HCT116 (cell line): ENCODE measurements at places on chromosomes 16 and 17.

DNA sequence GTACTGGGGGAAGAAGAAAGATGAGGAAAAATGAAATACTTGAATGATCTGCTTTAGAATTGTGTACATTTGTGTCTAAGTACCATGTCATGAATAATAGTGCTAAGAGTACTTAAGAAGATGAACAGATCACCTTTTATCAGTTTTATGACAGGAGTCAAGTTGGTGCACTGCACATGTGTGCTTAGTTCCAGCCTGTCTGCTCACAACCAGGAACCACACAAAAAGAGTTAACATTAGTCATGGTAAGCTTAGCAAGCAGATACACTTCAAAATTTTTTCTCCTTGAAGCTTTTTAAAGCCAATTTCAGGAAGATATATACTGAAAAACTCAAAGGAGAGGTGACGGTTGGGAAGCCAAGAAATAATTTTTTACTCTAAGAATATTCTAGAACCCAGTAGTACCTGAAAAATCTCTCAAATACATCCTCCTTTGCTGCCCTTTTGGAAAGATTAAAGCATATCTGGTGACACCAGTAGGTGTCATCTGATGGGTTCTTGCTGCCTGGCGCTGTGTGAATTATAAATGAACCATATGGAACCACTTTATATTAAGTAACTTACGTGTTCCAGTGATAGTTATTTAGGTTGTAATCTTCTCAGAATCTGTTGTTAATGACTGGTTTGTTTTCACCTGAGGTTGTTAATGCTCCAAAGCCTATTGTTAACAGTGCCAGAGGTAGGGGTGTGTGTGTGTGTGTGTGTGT is 93.4 kb downstream of the MSI2 start:
- no peak for DNase-seq
- H3K4me3 ChIP-seq: no peak overlapping the region
- peaks cover 8% of the 10 kb centered on the region; the same call in 1 of the 2 replicates for H3K36me3 ChIP-seq
- H3K4me1 ChIP-seq: no peaks in the 10 kb centered on the region
- no peaks in the 10 kb centered on the region for H3K27me3 ChIP-seq

DNA sequence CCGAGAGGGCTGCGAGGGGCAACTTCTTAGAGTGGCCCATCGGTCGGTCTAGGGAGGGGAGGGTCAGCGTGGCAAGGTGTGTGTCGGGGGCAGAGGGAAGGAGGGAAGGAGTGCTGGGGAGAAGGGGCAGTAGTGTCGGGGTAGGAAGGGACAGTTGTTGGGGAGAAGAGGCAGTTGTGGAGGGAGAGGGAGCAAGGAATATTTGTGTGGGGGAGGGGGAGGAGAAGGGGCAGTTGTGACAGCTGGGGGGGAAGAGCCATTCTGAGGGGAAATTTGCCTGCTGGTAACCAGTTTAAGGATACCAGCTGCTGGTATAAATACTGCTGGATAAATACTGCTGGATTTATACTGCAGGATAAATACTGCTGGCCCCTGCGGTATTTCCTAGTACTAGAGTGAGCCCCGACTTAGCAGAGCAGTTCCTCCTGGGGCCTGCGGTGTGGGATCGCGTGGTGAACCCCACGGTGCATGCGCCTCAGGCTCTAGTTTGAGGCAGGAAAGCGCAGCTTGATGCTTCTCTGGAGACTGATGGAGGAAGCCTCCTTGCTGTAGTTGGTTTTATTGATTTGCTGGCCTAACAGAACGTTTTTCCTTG is 309 bp downstream of the DNAH2 start:
- peak overlapping the region; percentile 64 for H3K4me3 ChIP-seq
- no peaks in the 10 kb centered on the region for H3K36me3 ChIP-seq
- DNase-seq: no peak
- H3K27me3 ChIP-seq: no peaks in the 10 kb centered on the region
- H3K27ac ChIP-seq: peak overlapping the region; percentile 70; the same call in 1 of the 2 replicates

- H3K27ac ChIP-seq: no peak overlapping the region
- no peaks in the 10 kb centered on the region for H3K36me3 ChIP-seq
- no peaks in the 10 kb centered on the region for H3K4me1 ChIP-seq
- no peak for DNase-seq
- H3K27me3 ChIP-seq: no peaks in the 10 kb centered on the region
Observed at GRCh38 chr16:81798311-81799137, 19.4 kb downstream of the PLCG2 start.

GRCh38 chr17:957856-958421 is 21.6 kb downstream of the NXN start:
- peaks cover 76% of the 10 kb centered on the region for H3K4me1 ChIP-seq
- DNase-seq: no peak
- no peaks in the 10 kb centered on the region for H3K36me3 ChIP-seq
- no peaks in the 10 kb centered on the region for H3K27me3 ChIP-seq
- H3K27ac ChIP-seq: no peak overlapping the region
- H3K4me3 ChIP-seq: no peak overlapping the region

DNA sequence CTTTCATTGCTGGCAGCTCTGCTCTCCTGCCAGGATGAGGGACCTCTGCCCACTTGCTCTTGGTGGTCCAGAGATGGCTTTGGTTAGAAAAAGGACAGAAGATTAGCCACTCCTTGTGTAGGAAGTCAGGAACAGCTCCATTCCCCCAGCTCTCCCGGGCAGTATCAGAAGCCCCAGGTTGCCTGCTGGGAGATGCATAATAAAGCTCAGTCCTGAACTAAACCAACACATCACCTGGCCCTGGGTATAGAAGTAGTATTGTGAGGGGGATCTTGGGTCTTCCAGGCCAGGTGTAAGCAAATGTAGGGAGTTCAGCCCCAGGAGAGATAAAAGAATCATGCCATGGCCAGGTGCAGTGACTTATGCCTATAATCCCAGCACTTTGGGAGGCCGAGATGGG is 52.4 kb downstream of the NEUROD2 start:
- H3K4me1 ChIP-seq: peaks cover 9% of the 10 kb centered on the region
- no peaks in the 10 kb centered on the region for H3K27me3 ChIP-seq
- no peak overlapping the region for H3K27ac ChIP-seq
- DNase-seq: no peak
- no peak overlapping the region for H3K4me3 ChIP-seq
- peaks cover 10% of the 10 kb centered on the region for H3K36me3 ChIP-seq

DNA sequence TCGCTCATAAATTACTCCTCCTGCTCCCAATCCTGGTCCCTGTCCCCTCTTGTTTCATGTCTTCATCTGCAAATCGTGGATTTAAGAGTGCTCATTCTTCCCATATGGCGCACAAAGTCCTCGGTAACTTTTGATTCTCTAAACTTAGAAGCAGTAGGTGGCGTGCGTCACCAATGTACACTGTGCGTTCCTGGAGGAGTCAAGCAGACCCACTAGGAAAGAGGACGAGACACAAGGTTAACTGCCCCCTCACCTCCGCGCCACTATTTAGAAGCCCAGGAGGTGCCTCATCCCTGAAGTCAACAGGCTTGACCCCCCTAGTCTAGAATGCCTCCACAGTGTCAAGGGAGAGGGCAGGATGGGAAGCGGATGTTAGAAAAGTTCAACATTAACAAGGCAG is 2.9 kb downstream of the SLC13A5 start:
- peaks cover 8% of the 10 kb centered on the region for H3K4me1 ChIP-seq
- H3K36me3 ChIP-seq: no peaks in the 10 kb centered on the region
- H3K27me3 ChIP-seq: no peaks in the 10 kb centered on the region
- no peak overlapping the region for H3K27ac ChIP-seq

- no peaks in the 10 kb centered on the region for H3K27me3 ChIP-seq
- no peaks in the 10 kb centered on the region for H3K36me3 ChIP-seq
- H3K27ac ChIP-seq: no peak overlapping the region
- H3K4me3 ChIP-seq: no peak overlapping the region
- no peak for DNase-seq
Observed at GRCh38 chr16:55575496-55575895, 9.0 kb downstream of the CAPNS2 start.

DNA sequence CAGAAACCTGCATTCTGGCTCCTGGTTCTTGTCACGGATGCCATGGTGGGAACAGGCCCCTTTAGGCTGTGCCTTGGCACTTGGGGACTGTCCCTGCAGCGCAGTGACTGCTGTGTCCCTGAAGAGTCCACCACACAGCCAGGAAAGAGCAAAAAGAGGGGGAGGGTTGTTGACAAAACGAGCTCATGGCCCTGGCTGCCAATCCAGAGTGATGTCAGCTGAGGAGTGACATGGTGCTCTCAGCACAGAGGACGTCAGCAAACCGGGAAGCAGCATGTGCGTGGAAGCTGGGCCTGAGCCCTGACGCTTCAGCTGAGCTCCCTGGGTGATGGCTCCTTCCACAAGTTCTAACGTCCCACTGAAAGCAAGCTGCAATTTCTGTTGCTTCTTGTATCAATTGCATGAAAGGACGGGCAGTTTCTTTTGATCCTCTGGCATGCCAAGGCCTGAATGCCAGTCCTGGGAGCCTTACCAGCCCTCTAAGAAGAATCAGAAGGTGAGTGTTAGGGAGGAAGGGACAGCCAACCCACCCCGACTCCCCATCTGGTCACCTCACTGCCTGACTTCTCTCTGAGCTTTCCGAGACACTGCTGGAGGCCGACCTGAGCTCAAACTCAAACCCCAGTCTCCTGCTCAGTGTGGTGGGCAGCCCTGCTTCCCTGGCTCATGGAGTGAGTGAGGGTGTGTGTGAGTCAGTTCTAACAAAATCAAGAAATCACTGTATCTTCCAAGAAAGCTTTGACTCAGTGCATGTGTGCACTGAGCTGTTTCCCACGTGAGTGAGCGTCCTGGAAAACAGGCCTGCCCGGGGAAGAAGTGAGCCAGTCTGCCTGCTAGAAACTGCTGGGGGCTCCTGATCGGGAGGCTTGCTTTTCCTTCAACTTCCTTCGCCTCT is 14.7 kb upstream of the WNT3 start:
- no peak for DNase-seq
- H3K27me3 ChIP-seq: no peaks in the 10 kb centered on the region
- H3K4me3 ChIP-seq: no peak overlapping the region
- H3K4me1 ChIP-seq: peaks cover 7% of the 10 kb centered on the region
- no peaks in the 10 kb centered on the region for H3K36me3 ChIP-seq

DNA sequence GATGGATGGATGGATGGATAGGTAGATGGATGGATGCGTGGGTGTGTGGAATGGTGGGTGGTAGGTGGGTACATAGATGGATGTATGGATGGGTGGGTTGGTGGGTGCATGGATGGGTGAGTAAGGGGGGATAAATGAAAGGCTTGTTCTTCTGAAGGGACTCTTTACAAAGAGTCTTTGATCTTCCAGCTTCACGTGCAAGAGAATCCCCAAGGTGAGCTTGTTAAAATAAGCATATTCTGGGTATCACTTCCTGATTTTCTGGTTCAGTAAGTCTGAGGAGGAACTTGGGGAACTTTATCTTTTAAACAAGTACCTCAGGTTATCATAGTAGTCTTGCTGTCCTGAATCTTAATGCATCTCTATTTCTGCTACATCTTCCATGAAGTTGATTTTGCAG is 639.1 kb downstream of the MAF start:
- no peaks in the 10 kb centered on the region for H3K27me3 ChIP-seq
- no peak overlapping the region for H3K4me3 ChIP-seq
- no peak for DNase-seq
- no peaks in the 10 kb centered on the region for H3K4me1 ChIP-seq

DNA sequence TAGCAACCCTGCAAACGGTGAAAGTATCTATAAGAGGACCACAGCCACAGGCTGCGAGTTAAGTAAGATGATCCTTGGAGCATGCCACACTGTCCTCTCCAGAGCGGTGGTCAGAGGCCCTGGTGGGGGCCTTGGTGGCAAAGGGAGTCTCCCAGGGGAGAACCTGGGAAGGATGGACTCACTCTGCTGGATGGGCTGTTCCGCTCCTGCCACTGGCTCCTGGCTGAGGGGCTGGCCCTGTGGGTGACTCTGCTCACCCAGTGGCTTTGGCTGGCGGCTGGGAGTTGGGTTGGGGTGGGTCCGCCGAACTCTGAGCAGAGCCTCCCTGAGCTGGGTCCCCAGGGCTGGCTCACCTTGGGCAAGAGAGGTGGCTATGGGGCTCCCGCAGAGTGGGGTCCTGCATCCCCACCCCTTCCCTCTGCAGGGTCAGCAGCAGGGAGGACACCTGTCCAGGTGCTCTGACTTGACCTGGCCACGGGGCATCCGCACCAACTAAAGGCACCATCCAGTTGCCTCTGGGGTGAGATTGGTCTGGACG is 7.3 kb downstream of the CDK5R1 start:
- H3K4me3 ChIP-seq: no peak overlapping the region
- H3K4me1 ChIP-seq: peaks cover 47% of the 10 kb centered on the region
- H3K27ac ChIP-seq: no peak overlapping the region
- H3K36me3 ChIP-seq: no peaks in the 10 kb centered on the region; the same call in 1 of the 2 replicates
- DNase-seq: no peak

DNA sequence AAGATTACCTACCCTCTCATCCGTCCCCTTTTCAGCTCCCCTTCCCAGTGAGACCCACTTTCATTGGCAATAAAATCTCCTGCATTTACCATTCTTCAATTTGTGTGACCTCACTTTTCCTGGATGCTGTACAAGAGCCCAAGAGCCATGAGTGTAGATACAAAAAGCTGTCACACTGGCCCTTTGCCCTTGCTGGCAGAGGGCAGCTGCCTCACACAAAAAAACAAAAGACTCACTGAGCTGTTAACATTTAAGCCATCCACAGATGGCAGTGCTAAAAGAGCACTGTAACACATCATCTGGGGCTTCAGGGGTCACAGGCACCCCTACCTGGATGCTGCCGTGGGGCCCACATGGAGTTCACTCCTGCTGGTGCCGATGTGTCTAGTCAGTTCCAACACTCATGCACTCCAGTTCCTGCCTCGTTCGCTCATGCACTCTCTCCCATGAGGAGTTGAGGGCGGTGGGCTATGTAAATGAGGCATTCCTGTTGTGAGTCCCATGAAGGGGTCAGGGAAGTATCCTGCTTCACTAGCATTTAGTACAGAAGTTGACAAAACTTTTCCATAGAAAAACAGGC is 123.1 kb downstream of the CA10 start:
- no peaks in the 10 kb centered on the region for H3K27me3 ChIP-seq
- H3K36me3 ChIP-seq: no peaks in the 10 kb centered on the region
- no peaks in the 10 kb centered on the region for H3K4me1 ChIP-seq
- H3K4me3 ChIP-seq: no peak overlapping the region

DNA sequence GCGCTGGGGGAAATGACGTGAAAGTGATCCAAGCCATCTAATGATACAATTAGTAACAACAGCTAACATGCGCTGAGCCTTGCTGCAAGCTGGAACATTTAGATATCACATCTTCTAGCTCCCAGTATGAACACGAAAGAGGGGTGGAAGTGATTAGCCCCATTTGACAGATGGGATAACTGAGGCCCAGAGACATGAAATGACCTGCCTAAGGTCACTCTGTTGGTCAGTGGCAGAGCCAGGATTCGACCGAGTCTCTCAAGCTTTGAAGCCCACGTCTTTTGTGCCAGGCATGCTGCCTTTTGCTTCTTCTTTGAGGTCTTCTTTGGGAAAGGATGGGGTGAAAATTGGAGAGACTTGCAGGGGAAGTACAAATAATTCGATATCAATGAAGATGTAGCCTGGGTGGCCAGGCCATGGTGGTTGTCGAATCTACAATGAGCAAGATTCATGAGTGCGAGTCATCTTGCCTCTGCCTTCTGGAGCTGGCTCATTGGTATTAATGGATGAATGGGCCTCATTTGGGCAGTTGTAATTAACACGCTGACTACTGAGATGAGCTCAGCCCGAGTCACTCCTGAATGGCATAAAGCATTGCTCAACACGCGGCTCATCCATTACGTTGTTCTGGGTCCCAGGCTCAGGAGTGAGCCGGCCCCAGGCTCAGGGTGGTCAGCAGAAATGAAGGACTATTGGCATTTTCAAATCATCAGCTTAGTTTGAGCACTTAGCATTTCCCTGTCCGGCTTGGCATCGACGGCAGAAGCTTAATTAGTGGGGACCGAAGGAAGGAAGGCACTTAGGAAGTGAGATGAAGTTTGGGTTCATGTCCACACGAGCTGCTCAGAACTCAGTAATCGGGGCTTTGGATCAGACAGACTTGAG is 28.0 kb upstream of the GPRC5B start:
- no peak overlapping the region for H3K27ac ChIP-seq
- H3K36me3 ChIP-seq: no peaks in the 10 kb centered on the region
- no peaks in the 10 kb centered on the region for H3K27me3 ChIP-seq
- H3K4me3 ChIP-seq: no peak overlapping the region

- H3K36me3 ChIP-seq: no peaks in the 10 kb centered on the region
- no peak for DNase-seq
- no peak overlapping the region for H3K4me3 ChIP-seq
- H3K27ac ChIP-seq: no peak overlapping the region
Observed at GRCh38 chr16:57592591-57593003, 35.8 kb upstream of the ADGRG1 start.
